Keratinocyte (primary cell): ENCODE measurements at places on chromosomes 7 and 10.

- no peak for DNase-seq
Observed at GRCh38 chr7:36236073-36236472, 83.0 kb downstream of the EEPD1 start.

DNA sequence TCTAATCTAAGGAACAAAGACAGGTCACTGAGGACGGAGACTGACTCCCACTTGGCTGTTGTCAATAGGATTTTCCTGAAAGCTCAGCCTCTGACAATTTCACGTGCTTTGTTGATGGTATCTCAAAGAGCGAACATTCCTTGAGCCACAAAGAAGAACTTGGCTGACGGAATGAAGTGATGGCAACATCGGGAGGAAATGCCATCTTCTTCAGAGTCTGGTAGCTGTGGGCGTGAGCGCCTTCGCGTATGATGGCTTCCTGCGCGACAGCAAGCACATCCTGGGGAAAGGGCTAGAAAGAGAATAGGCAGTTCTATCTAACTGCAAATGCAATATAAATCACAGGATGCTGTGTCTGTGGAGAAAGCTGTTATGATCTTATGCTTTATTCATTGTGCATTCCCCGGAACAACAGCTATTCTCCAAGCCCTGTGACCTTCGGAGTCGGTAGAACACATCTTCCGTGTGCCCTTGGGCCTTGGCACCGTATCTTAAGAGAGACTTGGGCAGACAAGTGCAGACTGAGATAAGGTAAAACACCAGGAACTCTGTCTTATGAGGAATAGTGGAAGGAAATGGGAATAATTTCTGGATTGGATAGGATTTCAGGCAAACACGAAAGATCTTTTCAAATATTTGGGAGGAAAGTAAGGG, 19.6 kb upstream of the GTPBP4 start:
- DNase-seq = no peak

DNA sequence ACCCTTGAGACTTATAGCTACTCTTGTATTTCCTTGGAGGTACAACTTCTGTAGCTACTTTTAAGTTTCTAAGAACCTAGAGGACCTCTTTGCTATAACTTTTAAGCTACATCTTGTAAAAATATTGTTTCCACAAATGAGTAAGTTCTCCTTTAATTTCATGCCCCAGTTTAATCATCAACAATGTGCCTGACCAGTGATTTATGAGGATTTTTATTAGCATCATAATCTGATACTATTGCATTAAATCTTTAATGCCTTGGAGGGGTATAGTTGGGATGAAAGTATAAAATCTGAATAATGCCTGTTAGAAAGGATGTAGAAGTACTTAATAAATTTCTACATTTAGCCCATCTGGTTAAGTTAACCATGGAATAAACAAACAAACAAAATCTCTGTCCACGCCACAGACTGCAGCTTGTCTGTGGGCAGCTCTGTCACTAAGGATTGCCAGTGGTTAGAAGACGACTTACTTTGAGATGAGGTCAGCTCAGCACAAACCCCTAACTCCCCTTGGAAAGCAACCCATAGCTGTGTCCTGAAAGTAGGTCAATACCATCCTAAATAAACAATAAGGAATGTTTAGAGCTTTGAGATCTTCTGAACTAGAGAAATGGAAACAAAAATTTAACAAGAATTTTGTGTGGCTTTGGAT, 18.3 kb downstream of the UBE2D1 start:
- no peak for DNase-seq

DNA sequence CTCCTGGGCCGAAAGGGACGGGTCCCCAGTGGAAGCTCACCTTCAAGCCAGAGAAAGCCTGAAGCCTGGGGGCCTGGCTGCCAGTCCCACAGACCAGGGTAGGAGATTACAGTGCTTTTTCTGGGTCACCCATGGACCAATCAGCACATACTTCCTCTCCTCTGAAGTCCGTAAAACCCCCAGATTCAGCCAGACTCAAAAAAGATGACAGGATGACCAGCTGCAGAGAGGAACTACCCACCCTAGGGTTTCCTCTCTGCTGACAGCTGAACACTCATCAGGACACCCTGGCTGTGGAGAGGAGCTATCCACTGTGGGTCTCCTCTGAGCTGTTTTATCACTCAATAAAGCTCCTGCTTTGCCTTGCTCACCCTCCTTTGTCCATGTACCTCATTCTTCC, 78.0 kb downstream of the SAMD9 start:
- DNase-seq = no peak

- DNase-seq = no peak
Observed at GRCh38 chr7:87345962-87346371, 503 bp downstream of the CROT start.

- DNase-seq = no peak
Observed at GRCh38 chr7:98802781-98803110, 67.1 kb downstream of the TMEM130 start.

GRCh38 chr10:112792487-112793201, 157.4 kb upstream of the TCF7L2 start:
- no peak for DNase-seq

- DNase-seq = no peak
Observed at GRCh38 chr10:13938950-13939349, 352.2 kb downstream of the PRPF18 start.

DNA sequence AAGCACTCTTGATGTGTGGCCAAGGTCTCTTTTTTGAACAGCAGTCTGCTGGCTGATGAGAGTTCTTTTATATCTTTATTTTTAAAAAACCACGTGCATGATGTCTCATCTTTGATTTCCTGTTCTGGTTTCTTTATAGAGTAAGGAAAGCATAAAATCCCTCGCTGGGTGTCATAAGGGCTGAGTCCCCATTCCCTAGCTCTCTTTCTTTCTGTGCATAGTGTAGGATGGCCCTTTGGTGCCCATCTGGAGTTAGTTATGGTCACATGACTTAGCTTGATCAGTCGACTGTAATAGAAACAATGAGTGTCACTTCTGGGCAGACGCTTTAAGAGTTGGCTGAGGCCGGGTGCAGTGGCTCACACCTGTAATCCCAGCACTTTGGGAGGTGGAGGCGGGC, 38.5 kb downstream of the GHRHR start:
- DNase-seq = no peak

DNA sequence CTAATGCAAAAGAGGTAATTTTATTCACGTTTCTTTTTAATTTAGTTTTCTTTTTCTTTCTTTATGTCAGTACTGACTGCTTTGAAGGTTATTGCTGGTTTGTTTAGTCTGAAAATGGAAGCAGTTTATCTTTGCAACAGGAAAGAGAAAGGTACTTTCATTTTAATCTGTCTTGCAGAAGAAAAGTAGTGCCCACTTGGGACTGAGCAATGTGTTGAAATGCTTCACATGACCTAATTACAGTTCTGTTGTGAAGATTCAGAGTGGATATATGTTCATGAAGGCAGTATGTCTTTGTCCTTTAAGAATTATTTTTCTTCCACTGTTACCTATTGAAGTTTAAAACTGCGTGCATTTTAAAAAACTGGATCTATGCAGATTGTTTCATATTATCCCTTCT, 80.1 kb downstream of the ANKIB1 start:
- no peak for DNase-seq

GRCh38 chr7:37220664-37221063, 228.0 kb downstream of the ELMO1 start:
- DNase-seq = no peak

- DNase-seq = no peak
Observed at GRCh38 chr7:27096768-27097514, 1.1 kb upstream of the HOXA1 start.

GRCh38 chr10:31028081-31028480, 3.6 kb downstream of the ZNF438 start:
- DNase-seq = no peak

- DNase-seq = no peak
Observed at GRCh38 chr10:30284865-30285594, 64.0 kb downstream of the MTPAP start.

DNA sequence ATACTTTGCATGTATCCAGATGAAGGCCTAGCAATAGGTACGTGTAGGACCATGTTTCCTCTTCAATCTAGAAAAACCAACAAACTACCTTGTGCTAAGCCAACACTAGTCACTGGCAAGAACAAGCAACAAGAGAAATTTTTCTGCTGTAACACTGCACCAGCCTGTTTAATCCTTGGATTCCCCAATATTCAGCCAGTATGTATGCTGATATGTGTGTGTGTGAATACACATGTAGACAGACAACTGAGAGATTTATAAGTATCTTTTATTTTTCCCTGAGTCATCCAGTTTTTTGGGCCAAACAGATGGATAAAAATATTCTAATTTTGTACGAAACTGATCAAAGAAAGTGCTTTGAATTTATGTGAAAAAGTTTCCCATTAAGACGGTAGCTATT, 26.2 kb downstream of the GLI3 start:
- no peak for DNase-seq

DNA sequence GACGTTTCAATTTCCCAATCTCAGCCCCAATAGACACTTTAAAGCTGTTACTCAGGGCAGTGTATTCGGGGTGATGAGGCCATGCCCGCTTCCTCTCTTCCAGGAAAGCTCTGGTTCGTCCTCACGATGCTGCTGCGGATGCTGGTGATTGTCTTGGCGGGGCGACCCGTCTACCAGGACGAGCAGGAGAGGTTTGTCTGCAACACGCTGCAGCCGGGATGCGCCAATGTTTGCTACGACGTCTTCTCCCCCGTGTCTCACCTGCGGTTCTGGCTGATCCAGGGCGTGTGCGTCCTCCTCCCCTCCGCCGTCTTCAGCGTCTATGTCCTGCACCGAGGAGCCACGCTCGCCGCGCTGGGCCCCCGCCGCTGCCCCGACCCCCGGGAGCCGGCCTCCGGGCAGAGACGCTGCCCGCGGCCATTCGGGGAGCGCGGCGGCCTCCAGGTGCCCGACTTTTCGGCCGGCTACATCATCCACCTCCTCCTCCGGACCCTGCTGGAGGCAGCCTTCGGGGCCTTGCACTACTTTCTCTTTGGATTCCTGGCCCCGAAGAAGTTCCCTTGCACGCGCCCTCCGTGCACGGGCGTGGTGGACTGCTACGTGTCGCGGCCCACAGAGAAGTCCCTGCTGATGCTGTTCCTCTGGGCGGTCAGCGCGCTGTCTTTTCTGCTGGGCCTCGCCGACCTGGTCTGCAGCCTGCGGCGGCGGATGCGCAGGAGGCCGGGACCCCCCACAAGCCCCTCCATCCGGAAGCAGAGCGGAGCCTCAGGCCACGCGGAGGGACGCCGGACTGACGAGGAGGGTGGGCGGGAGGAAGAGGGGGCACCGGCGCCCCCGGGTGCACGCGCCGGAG, 2.6 kb downstream of the GJD4 start:
- DNase-seq = no peak

DNA sequence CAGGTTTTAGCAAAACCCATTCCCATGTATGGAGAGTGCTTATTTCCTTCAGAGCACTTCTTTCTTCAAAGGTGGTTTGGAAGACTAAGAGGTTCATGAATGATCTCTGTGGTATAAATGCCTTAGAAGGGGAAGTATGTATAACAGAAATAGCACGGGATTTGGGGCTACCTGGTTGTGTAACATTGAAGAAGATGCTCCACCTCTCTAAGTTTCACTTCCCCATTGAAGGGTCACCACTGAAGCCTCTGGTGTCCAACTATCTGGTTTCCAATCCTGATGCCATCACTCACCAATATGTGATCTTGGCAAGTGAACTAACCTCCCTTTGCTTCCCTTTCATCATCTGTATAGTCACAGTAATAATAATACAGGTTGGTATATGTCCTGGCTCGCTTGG, 37.2 kb downstream of the CYCS start:
- no peak for DNase-seq
